NCI-H1417 treated with DMSO at 0.1 percent for 48 hours (cell line): ENCODE measurements at places on chromosomes 16 and 17.

- no peak for DNase-seq
Measured at GRCh38 chr17:68892658-68893057, 62.5 kb downstream of the ABCA8 start.

DNA sequence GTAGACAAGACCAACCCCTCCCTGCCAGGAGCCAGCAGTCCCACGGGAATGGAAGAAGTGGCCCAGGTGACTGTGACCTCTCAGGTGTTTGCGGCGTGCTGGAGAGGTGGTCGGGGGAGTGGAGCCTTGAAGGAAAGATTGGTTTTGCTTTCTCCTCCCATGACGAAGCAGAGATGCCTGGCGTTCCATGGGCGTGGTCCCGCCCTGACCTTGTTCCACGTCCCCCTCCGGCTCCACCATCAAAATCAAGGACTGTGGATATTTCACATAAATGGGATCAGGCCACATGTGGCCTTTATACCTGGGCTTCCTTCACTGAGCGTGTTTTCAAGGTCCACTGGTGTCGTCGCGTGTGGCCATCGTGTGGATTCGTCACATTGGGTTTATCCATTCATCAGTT is 270.6 kb upstream of the TNRC6C start:
- DNase-seq, result no peak

DNA sequence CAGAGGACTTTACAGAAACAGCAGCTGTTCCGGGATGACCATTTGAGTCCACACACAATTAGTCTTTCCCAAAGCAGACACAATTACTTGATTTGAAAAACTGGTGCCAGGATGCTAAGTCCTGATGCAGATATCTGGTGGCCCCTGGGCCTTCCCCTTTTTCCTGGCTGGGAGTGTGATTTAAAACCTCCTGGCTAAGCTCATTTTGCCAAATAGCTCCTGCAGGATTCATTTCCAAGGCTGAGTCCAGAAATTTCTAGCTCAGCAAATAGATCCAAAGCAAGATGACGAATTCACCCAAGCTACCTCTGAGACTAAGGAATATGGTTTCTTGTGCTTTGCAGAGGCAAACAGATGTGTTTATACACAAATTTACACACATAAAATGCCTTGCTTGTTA is 422.2 kb downstream of the CA10 start:
- DNase-seq, result no peak

DNA sequence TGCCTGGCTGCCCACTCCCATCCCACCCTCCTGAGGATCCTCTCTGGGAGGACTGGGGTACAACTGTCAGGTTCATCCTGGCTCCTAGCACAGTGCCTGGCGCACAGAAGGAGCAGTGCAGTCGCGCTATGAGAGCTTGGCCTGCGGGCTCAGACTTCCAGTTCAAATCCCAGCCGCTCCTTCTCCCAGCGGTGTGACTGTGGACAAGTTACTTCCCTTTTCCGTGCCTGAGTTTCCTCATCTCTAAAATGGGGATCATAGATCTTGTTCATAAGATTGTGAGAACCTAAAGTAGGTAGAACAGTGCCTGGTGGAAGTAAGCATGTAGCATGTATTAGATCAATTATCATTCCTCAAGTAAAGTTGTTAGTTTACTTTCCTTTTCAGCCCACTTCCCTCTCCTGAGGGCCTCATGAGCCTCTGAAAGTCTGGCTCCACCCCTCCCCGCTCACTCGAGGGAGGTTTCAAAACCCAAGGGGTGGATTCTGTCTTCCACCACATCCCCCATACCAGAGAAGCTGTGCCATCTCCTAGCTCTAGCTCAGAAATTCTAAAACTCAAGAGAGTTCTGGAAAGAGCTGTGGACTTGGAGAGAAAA is 19.9 kb upstream of the COL1A1 start:
- DNase-seq, result no peak

DNA sequence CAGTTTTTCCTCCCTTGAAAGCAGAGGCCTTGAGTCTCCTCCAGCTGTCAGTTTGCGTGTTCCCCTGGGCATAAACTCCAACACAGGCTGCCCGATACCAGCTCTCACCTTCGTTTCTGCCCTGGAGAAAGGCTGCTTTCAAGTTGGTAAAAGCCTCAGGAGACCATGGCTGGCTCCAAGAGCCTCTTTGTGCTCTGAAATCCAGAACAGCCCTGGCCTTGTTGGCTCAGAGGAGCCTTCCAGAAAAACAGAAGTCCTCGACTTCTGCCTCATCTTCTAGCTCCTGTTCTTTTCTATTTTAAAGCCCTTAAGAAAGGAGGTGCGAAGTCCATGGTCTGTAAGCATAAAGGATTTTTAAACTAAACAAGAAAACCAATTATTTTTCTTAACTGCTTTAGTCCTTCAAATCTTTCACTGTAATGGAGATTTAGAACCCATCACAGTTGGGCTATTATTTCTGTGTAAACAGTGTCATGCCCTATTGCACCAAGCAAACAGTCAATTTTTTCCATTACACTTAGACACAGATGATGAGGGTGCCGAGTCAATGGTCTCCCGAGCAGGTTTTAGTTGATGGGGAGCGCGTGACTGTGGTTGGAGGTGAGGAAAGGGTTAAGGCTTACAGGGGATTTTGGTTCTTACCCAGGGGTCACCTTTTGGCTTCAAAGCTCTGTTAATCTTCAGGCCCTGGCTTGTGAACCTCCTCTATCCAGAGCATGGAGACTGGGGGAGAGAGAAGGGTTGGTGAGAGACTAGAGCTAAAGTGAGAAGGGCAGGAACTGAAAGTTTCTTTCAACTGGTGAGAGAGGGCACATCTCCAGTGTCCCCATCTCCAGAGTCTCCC is 212.8 kb downstream of the MSI2 start:
- DNase-seq, result peak; percentile 51

DNA sequence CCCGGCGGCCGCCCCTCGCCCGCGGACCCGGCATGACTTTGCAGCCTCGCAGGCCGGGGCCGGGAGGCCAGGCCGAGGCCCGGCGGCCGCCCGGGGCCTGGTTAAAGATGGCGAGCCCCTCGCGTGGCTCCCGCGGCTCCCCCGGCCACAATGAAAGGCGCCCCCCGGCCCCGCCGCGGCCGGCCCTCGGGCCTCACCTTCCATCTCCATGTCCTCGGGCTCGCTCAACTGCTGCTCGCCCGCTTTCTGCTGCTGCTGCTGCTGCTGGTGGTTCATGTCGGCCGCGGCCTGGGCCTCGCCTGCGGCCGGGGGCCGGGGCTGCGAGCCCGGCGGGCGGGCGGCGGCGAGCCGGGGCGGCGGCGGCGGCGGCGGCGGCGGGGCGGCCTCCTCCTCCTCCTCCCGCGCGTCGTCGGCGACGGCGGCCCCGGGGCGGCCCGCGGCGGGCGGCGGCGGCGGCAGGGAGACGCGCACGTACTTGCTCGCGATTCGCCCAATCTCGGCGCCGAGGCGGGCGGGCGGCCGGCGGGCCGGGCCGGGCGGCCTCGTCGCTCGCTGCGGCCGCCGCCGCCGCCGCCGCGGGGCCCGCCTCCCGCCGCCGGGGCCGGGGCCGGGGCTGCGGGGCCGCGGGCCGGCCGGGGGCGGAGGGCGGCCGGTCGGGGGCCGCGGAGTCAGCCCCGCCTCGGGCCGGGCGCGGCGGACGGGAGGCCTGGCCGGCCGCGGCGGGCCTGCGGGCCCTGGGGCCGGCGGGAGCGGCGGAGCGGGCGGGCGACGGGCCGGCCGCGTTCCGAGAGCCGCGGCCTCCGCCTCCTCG is 491 bp downstream of the USP7 start:
- DNase-seq, result no peak

DNA sequence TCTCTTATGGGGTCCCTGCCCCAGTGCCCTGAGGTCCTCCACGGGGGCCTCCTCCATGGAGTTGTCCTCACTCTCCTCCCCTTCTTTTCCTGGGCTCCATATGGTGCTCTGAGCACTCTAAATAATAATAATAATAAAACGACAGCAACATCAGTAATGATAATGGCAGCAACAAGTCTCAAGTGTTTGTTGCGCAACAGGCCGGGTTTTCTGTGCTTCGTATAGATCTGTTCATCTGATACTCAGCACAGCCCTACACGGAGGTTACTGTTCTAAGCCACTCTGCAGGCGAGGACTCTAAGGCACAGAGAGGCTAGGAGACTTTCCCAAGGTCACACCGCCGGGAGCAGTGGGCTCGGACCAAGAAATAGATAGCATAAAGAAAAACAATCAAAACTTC is 13.7 kb downstream of the CIBAR2 start:
- no peak for DNase-seq

DNA sequence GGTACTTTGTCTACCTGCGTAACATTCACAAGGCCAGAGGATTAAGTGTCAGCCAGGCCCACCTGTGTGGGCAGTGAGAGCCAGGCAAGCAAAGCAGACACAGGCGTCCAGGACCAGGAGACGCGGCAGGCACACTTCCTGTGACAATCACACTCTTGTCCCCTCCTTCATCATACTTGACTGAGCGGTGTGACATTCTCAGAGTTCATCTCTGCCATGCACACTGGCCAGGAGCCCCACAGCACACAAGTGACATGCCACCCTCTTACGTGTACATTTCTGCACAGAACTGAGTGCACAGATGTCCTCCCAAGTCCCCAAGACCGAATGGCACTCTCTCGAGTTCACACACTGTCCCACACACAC is 8.7 kb downstream of the PPP1R9B start:
- DNase-seq, result no peak

GRCh38 chr17:50319306-50320004 is 26.5 kb upstream of the XYLT2 start:
- DNase-seq, result no peak

- no peak for DNase-seq
Measured at GRCh38 chr17:80384078-80384960, 30.6 kb upstream of the ENDOV start.

DNA sequence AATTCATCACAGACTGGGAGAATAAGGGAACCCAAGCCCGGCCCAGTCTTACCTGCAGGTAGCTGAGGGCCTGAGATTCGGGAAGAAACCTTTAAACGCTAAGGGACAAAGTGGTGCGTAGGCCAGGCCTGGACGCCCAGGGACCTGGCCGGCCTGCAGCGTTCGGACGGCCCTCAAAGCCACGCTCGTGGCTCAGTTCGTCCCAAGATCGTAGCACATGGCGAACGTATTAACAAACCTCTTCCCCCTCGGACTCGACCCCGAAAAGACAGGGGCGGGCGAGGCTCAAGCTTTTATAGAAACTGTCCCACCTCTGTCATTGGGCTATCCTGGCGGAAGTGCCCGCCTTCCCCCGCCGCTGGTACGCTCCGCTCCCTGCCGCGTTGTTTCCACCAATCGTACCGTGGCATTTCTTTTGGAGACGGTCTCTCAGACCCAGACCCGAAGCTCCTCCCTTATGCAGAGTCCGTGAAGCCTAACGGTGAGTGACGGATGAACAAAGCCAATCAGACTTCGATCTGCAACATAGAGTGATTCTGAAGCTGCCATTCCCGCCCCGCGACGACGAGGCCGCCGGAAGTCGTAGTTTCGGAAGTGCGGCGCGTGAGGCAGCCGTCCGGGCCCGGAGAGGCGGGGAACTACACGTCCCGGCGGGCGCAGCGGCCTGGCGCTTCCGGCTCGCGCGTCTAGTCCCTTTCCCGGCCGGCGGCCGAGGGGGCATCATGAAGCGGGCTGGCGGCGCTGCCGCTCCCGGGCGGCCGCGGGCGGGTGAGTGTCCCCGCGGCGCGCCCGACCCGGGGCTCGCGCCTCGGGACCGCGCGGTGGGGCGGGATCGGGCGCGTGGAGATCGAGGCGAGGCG is at the start of gene TRAF7:
Gene TRAF7 (plus strand): TSS at position 692 of the 860 bp plus-strand sequence. CDS start 8,139 bp downstream, outside the sequence.
- peak; percentile 95 for DNase-seq

DNA sequence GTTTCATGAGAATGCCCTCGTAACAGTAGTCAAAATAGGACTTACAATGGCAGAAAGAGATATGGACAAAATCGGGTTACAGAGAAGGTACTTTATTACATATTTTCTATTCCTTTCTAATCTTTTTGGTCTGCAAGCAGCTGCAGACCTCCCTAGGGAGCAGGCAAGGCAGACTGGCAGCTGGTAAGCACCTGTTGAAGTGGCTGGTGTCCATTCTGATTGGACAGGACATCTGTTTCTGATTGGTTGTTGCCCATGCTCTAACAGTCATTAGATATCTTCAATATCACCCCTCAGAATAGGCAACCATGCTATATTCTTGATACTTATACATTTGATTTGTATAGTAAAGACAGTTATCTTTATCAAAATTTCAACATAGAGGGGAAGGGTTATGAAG is 606.3 kb downstream of the KCNJ2 start:
- no peak for DNase-seq

- DNase-seq, result no peak
Measured at GRCh38 chr17:42017866-42018200, 594 bp upstream of the DNAJC7 start.

DNA sequence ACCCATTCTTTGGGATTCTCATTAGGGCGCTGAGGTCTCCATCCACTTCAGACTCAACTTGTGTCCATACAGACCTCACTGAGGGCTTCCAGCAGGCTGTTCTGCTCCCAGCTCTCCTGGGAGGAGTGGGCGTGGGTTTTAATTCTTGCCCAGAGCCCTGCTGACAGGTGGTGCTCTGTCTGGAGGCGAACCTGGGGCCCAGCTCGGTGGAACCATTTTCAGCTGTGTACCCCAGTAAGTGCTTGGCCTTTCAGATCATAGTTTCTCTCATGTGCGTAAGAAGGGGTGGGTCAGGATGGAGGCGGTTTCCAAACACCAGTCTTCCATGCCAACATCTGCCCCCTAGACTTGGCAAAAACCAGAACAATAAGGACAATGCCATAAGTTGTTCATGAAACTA is 21.4 kb upstream of the NKD1 start:
- no peak for DNase-seq

GRCh38 chr17:80163336-80163735 is 6.5 kb upstream of the CARD14 start:
- no peak for DNase-seq

DNA sequence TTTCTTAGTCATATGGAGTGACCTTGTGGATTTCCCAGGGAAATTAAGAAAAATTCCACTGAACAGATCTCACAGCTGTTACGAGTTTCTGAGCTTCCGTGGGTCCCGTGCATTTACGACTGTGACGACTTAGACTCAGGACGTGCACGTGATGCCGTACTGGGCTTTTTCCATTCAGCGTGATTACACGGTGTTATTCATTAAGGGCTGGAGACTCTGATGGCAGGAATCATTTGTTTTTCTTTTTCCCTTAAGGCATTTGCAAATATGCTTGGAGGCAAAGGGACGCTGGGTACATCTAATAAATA is 57.2 kb downstream of the TBC1D16 start:
- DNase-seq, result no peak

DNA sequence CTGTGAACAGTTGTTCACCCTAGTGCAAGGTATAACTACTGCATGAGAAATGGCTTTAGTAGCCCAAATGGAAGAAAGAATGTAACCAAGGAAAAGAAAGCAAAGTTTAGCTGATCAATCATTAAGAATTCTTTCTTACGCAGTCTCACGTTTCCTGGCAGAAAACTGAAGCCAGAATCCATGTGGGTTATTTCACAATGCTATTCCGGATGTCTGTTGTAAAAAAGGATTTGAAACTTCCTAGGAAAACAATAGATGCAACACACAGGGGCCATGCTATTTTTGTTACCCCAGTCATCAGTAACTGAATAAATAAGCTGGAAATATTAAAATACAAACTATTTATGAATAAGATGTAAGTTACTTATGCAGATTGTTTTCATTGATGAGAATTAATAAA is 802.5 kb downstream of the CDH8 start:
- DNase-seq, result no peak
